OCI-M1 (cell line): ENCODE measurements at places on chromosomes 12 and 14.

GRCh38 chr12:69534389-69534822 lies 50.9 kb upstream of the CCT2 start:
- peak; percentile 71 for DNase-seq

DNA sequence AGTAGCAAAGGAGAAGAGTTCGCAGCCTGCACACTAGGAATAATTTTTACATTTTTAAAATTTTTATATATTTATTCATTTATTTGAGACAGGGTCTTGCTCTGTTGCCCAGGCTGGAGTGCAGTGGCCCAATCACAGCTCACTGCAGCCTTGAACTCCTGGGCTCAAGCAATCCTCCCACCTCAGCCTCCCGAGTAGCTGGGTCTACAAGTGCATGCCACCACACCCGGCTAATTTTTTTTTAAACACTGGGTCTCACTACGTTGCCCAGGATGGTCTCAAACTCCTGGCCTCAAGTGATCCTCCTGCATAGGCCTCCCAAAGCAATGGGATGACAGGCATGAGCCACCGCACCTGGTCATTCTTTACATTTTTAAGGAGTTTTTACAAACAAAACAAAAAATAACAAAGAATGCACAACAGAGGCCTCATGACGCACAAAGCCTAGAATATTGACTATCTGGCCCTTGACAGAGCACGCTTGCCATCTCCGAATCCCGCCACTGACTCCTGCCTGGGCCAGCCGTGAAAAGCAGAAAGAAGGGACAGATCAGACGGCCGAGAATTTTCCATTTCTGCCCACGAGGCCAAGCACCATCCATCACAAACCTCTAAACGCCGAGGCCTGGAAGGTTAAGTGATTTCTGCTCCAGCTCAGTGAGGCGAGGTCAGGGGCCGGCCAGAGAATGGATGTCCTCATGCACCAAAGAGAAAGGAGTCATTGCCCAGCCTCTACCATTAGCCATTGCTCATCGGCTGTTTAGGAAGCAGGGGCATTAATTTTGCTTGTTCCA lies 120.0 kb downstream of the SCARB1 start:
- no peak for DNase-seq

DNA sequence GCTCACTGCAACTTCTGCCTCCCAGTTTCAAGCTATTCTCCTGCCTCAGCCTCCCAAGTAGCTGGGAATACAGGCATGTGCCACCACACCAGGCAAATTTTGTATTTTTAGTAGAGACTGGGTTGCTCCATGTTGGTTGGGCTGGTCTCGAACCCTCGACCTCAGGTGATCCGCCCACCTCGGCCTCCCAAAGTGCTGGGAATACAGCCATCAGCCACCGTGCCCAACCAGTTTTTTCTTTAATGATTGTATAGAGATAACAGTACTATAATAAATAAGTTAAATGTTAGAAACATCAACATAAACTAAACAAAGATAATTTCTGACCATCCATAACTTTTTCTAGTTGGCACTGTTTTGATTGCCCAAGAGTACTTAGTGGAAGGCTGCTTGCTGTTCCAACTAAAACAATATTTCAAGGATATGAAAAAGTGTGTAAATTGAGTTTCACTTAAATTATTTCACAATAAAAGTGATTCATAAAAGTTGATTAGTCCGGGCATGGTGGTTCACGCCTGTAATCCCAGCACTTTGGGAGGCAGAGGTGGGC lies 5.6 kb downstream of the GON7 start:
- DNase-seq = no peak

DNA sequence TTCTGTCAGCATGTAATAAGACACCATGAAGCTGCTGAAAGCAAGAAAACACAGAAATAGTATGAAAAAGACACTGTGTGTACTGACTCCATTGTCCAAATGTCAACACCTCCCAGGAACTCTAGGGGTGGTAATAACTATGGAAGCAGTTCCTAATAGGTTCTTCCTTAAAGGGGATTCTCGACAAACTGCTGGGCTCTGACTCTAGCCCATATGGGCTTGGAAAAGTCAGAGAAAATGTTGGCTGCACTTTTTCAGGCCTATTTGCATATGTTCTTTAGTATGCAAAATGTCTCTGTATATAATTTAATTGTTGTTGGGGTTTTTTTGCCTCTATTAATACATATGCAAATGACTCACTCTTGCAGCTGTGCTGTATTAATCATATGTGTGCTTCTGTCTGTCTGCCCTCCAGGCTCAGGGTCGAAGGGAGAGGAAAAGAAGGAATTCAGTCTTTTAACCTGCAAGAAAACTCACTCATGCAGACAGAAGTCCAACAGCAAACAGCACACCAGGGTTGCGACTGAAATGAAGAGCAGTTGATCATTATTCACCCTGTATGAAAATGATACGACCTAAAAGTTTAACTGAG lies 317.6 kb downstream of the SOX5 start:
- DNase-seq = no peak

GRCh38 chr12:93521225-93522080 lies 51.0 kb upstream of the SOCS2 start:
- no peak for DNase-seq

- DNase-seq = no peak
Measured at GRCh38 chr12:20282401-20282800, 85.9 kb upstream of the PDE3A start.

- no peak for DNase-seq
Measured at GRCh38 chr14:50785457-50786063, 45.4 kb downstream of the NIN start.

- peak; percentile 79 for DNase-seq
Measured at GRCh38 chr12:3097186-3097804, 20.1 kb downstream of the TSPAN9 start.

DNA sequence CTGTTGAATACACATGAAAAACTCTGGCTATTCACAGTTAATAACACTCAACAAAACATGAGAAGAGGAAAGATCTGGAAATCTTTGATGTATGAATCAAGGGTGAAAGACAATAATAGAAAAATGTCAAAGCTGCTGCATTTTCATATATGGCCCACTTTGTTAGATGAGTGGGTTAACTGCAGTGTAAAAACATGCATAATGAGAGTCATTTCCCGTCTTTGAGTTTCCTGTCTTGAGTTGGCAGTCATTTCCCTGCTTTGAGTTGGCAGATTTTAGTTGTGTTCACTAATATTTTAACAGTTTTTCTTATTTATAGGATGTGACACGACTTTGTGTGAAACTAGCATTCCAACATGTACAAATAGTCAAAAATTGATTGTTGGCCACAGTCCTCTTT lies 87.9 kb upstream of the PTPRQ start:
- DNase-seq = no peak

- no peak for DNase-seq
Measured at GRCh38 chr12:104181313-104181712, 34.3 kb upstream of the TXNRD1 start.

DNA sequence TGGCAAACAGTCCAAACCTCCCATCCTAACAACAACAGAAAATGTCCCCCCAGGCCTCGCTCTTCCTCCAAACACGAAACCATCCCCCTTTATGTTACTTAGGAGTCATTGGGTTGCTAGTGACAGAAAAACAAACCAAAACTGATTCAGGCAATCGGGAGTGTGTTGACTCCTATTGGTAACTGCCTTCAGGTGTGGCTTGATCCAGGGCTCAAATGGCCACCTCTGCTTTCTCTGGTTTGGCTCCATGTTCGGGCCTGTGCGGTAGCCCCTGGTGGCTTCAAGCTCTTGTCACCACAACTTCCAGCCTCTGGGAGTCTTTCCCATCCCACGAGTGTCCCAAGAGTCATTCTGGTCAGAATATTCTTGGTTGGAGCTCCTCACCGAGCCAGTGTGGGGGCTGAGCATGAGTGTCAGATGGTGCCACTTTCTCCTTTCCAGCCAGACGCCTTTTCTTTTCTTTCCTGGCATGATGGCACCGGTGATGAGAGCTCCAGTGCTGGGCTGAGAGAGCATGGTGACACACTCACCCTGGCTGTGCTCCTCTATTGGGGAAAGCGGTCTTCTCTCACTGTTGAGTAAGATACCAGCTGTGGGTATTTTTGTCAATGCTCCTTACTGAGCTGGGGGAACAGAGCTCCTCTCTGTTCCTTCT lies 38.6 kb downstream of the NOC4L start:
- no peak for DNase-seq

DNA sequence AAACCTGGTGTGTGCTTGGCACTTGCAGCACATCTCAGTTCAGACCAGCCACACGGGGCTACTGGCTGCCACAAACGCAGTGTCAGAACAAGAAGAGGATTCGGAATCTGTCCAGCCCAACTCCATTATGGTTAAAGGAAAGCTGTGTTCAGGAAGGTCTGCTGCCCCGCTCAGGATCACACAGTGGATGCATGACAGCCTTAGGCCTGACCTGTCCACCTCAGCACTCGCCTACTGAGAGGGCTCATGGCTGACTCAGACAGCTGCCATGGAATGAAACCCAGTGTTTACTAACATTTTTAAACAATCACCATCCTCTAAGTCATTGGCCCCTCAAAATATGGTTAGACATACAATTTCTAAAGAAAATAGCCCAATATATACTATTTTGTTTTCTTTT lies 5.6 kb upstream of the NIN start:
- no peak for DNase-seq

DNA sequence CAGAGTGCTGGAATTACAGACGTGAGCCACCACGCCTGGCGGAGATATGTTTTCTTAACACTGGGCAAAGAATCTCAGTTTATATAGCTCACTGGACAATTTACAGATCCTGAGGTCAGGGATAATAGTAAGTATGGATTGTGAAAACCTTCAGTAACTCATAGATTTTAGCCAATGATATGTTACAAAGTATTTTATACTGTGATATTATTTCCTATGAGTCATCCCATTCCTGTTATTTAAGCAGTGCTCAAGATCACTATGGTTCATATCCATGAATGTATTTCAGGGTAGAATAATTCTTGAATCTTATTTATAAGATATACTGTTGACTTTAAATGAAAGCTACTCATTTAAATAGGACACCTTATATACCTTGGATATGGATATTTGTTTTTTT lies 107.2 kb downstream of the RAD51B start:
- no peak for DNase-seq

GRCh38 chr12:41288142-41288811 lies 100.2 kb downstream of the PDZRN4 start:
- DNase-seq = no peak
